ENCODE measurements at places on chromosomes 6 and 20.

- no peak for DNase-seq
Measured at GRCh38 chr6:2360716-2361115, 115.3 kb upstream of the GMDS start.

GRCh38 chr6:41448256-41448655, 97.9 kb upstream of the FOXP4 start:
- no peak for DNase-seq

GRCh38 chr20:13022401-13023155, 13.8 kb downstream of the SPTLC3 start:
- DNase-seq, result no peak

DNA sequence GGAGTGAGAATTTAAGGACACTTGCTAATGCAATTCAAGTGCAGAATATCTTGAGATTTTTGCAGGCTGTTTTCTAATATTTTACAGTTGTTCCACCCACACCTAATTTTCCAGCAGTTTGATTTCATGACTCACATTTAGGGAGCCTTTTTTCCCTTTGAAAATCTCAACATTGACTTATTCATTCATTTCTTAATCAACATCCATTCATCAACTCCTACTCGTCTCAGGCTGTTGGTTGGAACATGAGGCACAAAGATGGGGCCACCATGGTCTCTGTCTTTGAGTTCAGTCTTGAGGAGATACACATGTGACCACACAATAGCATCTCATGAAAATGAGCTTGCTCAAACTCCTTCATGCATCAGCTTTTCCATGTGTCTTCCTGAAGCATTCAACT, 135.6 kb downstream of the UNC5CL start:
- DNase-seq, result no peak

GRCh38 chr6:14614631-14615030, 497.1 kb downstream of the CD83 start:
- no peak for DNase-seq

DNA sequence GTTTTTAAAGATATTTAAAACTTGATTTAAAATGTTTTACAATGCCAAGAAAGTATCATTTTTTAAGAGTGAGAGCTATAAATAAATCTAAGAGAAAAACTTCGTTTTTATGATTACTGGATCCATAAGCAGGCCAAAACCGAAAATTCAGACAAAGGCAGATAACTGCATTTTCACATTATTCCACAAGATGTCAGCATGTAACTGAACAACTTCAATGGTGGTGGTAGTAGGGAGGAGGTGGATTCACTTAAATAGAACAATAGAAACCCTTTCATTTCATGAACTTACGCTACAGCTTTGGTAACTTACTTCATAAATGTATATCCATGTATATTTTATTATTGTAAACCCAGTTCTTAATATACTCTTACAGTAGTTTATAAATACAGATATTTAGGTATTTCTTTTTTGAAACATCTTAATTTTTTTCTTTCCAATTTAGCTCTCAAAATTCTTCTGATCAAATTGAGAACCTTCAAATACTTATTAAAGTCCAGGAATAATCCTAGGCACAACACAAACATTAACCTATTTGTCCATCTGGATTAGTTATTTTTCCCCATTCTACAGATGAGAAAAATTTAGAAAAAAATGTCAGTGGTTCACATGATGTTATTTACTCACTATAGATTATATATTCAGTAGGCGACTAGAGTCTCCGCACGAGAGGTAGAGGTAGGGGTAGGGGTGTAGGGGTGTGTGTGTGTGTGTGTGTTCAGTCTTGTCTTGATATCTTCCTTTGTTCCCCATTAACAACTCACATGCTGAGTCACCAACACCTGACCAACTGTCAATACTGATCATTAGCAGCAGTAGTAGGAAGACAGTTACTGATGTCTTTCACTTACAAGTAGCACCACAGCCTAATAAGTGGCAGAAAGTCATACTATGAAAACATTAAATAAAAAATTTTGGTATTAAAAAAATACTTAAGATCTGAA, 111.5 kb downstream of the ARHGAP18 start:
- DNase-seq, result no peak

GRCh38 chr20:45834797-45835161, 1.2 kb downstream of the SNX21 start:
- DNase-seq, result no peak

GRCh38 chr20:21303872-21304586, 898 bp downstream of the XRN2 start:
- DNase-seq, result no peak

DNA sequence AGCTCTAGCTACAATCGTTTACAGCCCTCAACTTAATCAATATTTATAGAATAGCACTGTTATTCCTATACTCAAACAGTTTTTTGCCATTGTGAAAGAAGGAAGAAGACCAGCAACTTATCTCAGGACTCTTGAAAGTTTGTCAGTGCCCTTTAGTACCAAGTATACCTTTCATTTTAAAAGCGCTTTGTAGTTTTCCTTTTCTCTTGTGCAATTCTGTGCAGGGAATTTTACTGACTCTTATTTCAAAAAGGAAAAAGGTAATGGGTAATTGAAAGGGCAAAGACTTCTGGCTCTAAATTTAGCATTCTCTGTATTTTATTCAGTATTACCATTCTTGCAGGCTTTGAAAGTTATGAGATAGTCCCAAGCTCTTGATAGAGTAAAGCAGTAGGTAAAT, 16.8 kb upstream of the RHAG start:
- no peak for DNase-seq

DNA sequence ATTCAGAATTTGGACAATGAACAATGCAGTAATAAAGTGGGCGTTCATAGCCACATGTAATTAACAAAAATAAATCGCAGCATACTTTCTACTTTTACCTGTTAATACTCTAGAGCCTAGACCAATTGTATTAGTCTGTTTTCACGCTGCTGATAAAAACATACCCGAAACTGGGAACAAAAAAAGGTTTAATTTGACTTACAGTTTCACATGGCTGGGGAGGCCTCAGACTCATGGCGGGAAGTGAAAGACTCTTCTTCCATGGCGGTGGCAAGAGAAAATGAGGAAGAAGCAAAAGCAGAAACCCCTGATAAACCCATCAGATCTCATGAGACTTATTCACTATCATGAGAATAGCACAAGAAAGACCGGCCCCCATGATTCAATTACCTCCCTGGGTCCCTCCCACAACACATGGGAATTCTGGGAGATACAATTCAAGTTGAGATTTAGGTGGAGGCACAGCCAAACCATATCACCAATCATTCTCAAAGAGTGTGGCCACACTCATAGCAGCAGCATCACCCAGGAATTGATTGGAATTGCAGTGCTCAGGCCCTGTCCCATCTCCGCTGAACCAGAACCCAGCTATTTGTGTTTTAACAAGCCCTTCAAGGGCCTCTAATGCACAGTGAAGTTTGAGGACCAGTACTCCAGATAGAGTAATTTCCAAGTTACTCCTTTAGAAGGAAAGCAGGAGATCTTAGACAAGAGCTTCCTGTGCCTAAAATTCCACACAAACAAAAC, 650.0 kb downstream of the KIF16B start:
- no peak for DNase-seq

- no peak for DNase-seq
Measured at GRCh38 chr20:3902446-3902845, 13.3 kb downstream of the PANK2 start.

- no peak for DNase-seq
Measured at GRCh38 chr20:52448513-52449232, 257.1 kb upstream of the ZFP64 start.

DNA sequence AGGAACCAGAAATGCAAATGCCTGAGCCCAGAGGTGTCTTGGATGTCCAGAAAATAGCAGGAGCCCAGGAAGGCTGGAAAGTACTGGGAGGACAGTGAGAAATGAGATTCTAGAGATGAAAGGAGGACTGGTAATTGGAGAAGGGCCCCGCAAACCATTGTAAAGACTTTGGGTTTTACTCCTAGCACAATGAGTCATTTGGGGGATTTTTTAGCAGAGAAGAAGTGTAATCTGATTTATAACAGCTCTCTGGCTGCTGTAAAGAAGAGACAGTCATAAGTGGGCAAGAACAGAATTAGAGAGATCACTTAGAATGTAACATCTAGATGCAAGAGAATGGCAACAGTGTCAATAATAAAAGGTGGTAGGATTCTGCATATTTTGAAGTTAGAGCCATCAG, 40.2 kb downstream of the SLC35F1 start:
- no peak for DNase-seq

DNA sequence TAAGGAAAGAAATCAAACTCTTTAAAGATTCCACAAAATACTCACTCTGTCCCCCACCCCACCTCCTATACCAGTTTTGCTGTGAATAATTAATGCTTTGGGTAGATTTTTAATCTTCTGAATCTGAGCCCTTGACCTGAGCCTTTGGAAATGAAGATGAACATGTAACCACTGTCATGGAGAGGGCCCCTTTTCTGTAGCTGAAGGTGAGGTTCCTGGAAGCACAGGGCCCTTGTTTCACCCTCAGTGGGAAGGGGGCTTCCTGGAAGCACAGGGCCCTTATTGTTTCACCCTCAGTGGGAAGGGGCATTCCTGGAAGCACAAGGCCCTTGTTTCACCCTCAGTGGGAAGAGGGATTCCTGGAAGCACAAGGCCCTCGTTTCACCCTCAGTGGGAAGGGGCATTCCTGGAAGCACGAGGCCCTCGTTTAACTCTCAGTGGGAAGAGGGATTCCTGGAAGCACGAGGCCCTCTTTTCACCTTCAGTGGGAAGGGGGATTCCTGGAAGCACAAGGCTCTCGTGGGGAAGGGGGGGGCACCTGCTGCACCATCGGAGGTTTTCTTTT, 75.7 kb downstream of the DACT2 start:
- no peak for DNase-seq

DNA sequence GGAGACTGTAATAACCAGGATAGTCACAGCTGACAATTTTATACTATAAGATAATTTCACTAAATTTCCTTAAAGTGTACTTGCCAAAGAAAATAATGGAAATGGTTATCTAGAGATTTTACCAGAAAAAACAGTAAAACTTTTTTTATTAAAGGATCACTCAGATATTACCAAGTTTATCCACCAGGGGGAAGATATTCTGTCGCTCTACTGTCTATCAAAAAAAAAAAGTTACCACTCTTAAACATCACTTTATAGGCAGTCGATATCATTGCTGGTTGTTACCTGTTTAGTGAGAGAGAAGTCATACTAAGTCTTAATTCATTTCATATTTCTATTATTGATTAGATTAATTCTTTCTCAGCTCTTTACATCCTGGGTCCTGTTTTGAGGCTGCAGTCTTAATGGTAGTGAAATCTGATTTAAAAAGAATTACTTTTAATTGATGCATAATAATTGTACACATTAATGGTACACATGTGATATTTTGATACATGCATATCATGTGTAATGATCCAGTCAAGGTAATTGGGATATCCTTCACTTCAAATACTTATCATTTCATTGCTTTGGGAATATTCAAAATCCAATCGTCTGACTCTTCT, 18.9 kb downstream of the L3MBTL3 start:
- DNase-seq, result no peak

- peak; percentile 13 for DNase-seq
Measured at GRCh38 chr6:52994839-52995088, 320 bp downstream of the GSTA4 start.

DNA sequence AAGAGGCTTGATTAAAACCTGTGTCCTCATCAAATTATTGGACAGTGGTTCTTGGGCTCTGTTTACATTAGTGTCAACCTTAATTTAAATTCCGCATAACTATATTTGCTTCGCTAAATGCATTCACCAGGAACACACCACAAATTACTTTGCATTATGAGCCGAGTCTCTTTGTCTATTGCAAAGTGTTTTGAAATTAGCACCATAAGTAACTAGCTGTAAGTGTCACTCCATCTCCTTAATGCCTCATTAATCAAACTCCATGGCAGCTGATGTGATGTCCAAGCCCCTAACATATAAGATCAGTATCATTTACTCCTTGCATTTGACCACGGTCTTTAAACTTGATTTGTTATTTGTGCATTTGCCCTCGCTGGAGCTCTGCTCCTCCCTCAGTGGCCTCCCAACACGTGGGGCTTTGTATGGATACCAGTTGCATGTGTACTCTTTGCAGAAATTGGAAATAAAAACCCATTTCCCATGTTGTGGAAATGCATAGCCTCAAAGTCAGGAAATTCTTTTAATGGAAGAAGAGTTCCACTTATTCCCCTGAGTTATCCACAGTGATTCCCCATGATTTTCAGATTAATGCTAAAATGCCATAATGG, 24.6 kb downstream of the FOXA2 start:
- DNase-seq, result no peak

GRCh38 chr20:40134176-40134575, 554.9 kb downstream of the MAFB start:
- no peak for DNase-seq

DNA sequence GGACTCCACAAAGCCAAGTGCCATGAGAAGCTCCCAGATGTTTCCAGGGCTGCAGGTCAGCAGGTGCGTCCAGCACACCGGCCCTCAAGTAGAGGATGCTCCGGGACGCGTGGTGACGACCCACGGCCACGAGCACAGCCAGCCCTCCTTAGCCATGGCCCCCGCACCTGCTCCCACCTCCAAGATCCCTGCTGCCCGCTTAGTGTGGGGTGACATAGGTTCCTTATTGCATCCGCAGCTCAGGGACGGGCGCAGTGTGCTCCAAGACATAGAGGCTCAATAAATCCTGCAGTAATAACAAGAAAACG, 138.1 kb upstream of the RPS6KA2 start:
- DNase-seq, result no peak

- DNase-seq, result no peak
Measured at GRCh38 chr6:105745464-105746129, 340.5 kb upstream of the PRDM1 start.

- no peak for DNase-seq
Measured at GRCh38 chr6:38137608-38138265, 318.2 kb downstream of the ZFAND3 start.

- DNase-seq, result no peak
Measured at GRCh38 chr6:18920701-18921100, 533.6 kb downstream of the RNF144B start.

GRCh38 chr6:131747821-131748353, 37.1 kb upstream of the CTAGE9 start:
- no peak for DNase-seq

DNA sequence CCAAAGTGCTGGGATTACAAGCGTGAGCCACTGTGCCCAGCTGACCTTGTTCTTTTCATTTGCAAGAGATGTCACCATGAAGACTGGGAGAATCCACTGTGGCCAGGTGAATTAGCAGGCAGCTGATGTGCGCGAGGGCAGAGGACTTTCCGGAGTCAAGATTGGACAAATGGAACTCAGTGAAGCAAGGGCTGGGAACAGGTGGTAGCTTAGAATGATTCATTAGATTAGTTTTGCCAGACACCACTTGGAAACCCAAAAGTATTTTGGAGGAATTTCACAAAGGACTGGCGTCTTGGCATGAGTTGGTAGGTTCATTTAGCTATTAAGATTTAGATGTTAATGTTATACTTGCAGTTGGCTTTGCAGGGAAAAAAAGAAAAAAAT, 4.7 kb upstream of the AKAP7 start:
- DNase-seq, result no peak

- no peak for DNase-seq
Measured at GRCh38 chr6:20873425-20874190, 339.4 kb downstream of the CDKAL1 start.
